ENCODE measurements at places on chromosomes 1 and 21. TPM values are rescaled to one million over a fixed set of nuclear protein-coding genes. Genes with fewer than 3 reads are reported as not detected.

The BSND gene
- not detected for total RNA-seq

GRCh38 chr1:38839363-38839762 lies 20.2 kb downstream of the RRAGC start:
- peak; percentile 39 for DNase-seq

The CXADR gene
- not detected for total RNA-seq

GRCh38 chr1:14915356-14916054 lies 238.0 kb upstream of the TMEM51 start:
- DNase-seq = peak; percentile 56

DNA sequence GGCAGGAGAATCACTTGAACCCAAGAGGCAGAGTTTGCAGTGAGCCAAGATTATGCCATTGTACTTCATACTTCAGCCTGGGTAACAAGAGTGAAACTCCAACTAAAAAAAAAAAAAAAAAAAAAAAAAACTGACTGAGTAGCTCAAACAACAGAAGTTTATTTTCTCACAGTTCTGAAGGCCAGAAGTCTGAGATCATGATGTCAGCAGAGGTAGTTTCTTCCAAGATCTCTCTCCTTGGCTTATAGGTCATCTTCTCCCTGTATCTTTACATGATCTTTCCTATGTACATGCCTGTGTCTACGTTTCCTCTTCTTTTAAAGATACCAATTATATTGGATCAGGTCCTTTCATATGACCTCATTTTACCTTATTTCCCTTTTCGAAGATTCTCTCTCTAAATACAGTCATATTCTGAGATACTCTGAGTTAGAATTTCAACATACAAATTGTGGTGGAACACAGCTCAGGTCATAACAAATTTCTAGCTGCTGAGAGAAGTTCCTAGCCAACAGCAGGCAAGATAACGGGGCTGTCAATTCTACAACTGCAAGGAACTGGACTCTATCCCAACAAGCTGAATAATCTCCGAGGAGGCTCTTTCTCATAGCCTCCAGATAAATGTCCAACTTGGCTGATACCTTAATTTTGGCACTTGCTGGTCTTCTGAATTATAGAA lies 187.7 kb upstream of the ADAMTS5 start:
- no peak for DNase-seq

The FCER1G gene
- total RNA-seq = not detected

DNA sequence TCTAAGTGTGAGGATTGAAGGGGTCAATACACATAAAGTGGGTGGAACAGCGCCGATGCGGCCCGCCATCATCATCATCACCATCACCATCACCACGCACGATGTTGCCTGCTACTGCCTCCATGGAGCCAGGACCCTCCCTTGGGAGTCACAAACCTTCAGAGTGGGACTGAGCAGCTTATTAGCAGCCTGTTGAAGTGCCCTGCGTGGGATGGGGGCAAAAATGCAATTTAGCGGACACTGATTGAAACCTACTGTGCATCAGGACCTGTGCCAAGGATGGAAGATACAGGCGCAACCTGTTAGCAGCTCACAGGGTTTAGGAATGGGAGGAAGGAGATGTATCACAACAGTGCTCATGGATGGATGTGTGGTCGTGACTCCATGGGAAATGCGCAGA lies 26.7 kb downstream of the STPG1 start:
- DNase-seq = no peak

GRCh38 chr1:110091791-110092190 lies 20.5 kb upstream of the UBL4B start:
- no peak for DNase-seq

DNA sequence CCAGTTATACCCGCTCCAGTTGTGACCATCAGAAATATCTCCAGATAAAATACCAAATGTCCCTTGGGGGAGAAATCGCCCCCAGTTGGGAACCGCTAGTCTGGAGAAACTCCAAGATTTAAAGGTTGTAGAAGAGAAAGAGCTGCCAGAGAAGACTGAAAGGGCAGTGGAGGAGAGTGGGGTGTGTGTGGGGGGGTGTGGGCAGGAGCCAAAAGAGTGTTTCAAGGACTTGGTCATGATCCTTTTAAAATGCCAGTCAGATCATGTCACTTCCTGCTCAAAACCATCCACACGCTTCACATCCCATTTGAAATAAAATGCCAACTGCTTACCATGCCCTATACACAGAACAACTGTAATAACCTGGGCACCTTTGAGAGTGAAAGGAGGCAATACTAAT lies 3.4 kb upstream of the HEYL start:
- peak; percentile 98 for DNase-seq

DNA sequence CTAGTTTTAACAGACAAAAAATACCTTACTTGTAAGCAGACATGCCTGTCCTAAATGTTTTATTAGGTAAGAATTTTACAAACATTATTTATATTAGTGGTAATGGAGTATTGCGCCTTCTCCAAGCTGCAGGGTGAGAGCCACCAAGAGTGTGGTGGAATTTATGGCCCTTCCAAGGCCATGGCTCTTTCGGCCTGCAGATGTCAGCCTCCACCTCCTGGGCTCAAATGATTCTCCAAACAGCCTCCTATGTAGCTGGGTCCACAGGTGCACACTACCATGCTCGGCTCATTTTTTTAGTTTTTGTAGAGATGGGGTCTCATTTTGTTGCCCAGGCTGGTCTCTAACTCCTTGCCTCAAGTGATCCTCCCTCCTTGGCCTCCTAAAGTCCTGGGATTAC lies 56.3 kb downstream of the ITGB3BP start:
- DNase-seq = no peak

DNA sequence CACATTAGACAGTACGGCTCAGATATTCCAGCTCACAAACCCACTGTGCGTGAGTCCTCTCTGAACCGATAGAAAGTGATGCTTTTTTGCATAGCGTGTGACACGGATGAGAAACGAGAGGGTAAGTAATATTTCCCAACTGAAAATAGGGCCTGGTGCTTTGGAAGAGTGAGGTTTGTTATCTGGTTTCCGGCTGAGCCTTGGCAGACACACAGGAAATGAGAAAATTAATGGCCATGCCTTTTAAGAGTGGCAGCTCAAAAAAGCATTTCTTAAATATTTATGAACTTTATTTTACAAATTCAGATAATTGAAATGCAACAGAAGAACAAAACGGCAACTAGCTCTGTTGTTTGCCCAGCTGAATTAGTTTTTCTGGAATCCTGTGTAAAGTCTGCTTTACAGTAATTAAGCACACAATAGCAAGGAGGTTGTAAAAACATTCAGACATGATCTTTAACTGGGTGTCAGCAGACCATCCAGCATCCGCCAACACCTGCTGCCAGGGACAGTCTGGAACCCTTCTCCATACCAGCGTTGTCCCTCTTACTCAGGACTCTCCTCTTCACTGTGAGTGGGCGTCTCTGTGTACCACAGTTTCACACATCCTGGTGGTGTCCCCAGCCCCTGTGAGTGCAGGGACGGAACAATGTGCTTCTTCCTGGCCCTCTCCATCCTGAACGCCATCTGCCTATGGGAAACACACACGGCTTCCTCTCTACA lies 155.4 kb downstream of the PGBD5 start:
- DNase-seq = no peak

The CACNA1E gene
- 3.8 TPM for total RNA-seq

The C1orf53 gene
- total RNA-seq = 12.6 TPM

DNA sequence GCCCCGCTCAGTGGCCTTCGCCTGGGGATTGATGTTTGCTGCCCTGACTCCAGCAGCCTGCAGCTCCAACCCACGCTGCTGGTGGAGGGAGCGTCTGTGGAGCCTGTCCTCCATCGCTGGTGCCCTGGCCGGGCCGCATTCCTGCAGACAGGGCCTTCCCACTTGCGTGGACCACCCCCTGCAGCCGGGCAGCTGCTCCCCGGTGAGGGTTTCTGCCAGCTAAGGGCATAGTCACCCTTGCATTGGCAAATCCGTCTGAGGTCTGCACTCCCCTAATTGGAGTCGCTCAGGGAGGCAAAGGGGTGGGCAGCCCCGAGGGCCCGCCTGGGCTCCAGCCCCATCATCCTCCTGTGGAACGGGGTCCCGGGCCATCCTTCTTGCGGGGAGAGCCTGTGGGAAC lies 43.5 kb downstream of the PRDM16 start:
- DNase-seq = no peak

The AIRE gene
- total RNA-seq = 9.7 TPM

The SMIM1 gene
- total RNA-seq = not detected

DNA sequence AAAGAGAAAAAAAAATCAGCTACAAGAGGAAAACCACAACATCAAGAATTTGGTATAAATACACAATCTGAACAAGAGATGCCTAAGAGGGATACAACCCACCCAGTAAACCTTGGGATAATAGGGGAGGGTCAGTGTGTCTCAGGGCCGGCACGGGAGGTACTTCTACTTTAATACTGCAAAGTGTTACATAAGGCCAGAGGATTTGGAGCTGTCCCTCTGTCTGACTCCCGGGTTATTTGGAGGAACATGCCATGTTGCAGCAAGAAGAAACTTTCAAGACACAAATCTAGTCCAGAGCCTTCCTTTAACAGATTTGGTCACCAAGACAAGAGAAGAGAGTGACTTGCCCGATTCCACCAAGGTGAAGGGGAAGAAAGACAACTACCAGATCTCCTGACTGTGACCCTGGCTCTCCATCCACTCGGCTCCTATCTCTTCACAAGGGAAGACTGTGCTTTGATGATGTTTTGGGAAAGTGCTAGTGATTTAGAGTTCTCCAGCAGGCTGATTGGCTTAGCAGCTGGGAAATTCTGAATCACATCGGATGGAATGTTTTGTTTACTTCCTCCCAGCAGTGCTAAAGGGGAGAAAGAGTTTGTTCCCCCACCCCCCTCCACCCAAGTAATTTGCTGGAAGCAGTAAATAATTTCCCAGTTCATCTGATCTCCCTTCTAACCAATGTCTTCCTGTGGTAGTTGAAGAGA lies 29.3 kb downstream of the SGIP1 start:
- DNase-seq = peak; percentile 86

GRCh38 chr1:190940951-190941350 lies 463.3 kb upstream of the BRINP3 start:
- no peak for DNase-seq
